ENCODE measurements at places on chromosomes 4 and X. TPM values are rescaled to one million over a fixed set of nuclear protein-coding genes. Genes with fewer than 3 reads are reported as not detected.

- DNase-seq, result no peak
These were observed 18.4 kb downstream of the CPEB2 start for GRCh38 chr4:15020502-15021286.

The GPM6B gene
- 12.0 TPM for total RNA-seq

DNA sequence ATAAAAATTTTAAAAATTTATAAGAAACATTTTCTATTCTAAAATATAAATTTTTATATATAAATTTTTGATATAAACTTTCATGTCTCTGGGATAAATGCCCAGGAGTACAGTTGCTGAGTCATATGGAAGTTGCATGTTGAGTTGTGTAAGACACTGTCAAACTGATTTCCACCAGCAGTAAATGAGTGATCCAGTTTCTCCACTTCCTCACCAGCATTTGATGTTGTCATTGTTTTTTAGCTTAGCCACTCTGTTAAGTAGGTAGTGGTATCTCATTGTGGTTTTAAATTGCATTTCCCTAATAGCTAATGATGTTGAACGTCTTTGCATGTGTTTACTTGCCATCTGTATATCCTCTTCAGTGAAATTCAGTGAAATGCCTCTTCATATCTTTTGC lies 66.5 kb downstream of the MAMLD1 start:
- no peak for DNase-seq

DNA sequence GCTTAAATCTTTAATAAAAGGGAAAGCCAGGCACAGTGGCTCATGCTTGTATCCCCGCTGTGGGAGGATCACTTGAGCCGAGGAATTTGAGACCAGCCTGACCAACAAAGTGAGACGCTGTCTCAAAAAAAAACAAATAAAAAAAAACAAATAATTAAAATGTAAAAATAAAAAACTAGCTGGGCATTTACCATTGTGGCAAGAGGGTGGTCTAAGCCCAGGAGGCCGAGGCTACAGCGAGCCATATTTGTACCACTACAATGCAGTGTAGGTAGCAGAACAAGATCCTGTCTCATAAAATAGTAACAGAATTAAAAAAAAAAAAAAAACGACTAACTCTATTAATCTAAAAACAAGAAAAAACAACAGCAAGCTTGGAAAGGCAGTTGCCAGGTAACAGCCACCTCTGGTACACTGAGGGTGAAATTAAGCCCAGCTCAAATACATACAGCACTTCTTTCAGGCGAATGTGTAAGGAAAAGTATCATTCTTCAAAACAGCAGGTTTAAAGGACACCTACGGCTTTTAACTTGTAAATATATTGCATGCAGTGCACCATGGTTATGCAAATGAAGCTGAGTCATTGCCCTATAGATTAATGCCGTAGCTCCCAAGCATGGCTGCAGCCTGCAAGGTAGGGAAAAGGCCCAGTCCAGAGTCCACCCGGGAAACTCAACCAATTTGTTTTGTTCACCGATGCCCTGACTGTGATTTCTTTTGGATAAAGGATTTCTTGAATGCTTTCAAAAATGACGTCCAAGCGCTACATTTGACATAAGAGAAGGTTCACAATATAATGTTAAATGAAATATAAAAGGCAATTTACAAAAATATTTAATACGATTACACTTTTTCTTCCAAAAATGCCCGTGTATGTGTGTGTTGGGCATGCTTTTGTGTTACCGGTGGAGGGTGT lies 14.5 kb upstream of the TXLNG start:
- no peak for DNase-seq

- no peak for DNase-seq
These were observed 279.6 kb upstream of the PITX2 start for GRCh38 chr4:110902500-110902899.

The NLRP2B gene
- total RNA-seq, result not detected

The UGT2B11 gene
- not detected for total RNA-seq

GRCh38 chr4:5883916-5884315 lies 9.0 kb downstream of the CRMP1 start:
- DNase-seq, result no peak

DNA sequence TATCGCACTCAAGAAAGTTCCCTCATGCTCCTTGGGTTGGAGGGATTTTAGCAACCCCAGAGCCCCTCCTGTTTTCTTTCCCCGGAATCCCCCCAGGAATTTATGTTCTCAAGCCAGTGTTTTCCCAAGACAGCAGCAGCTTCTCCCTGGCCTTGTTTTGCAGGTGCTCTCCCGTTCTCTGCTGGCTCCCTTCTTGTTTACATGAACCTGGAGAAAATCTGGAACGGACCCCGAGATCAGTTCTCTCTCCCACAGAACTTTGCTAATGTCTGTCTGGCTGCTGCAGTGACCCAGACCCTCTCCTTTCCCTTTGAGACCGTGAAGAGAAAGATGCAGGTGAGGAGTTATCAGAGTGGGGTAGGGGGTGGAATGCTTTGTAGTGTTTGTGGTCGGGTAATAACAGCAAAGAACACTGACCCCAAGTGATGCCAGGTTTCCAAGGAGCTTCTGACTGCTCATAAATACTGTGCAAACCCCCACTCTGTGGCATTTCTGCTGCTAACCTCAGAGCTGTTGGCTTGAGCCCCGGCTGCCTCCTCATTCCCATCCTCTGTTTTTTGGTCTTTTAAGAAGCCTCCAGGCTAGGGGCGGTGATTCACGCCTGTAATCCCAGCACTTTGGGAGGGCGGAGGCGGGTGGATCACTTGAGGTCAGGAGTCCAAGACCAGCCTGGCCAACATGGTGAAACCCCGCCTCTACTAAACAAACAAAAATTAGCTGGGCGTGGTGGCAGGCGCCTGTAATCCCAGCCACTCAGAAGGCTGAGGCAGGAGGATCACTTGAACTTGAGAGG lies 11.1 kb downstream of the SLC25A43 start:
- DNase-seq, result no peak

GRCh38 chrX:38206036-38206435 lies 14.6 kb downstream of the SRPX start:
- DNase-seq, result no peak

The ESX1 gene
- not detected for total RNA-seq

The MAOB gene
- total RNA-seq, result 89.0 TPM

- DNase-seq, result no peak
These were observed 42.8 kb upstream of the KLHL34 start for GRCh38 chrX:21700967-21701366.

GRCh38 chr4:156336511-156336910 lies 382.8 kb upstream of the CTSO start:
- DNase-seq, result no peak

GRCh38 chr4:8341691-8342090 lies 72.1 kb downstream of the HTRA3 start:
- DNase-seq, result peak; percentile 85

The FREM3 gene
- total RNA-seq, result 0.23 TPM

- no peak for DNase-seq
These were observed 199.4 kb downstream of the PRDM5 start for GRCh38 chr4:120723105-120723504.

DNA sequence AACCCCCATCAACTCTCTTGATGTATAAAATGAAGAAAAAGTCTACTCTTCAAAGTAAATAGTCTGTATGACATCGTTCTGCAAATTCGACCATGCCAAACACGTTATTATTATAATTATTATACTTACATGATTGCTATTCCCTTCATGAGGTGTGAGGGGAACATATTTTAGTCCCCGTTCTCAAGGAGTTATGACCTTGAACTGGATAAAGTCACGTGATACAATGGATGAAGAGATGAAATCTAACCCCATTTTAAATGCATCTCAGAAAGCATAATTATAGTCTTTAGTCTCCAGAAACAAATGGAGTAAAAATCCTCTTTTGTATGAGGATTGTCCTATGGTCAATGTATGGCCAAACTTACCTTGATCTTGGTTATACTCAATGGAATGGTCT lies 250.3 kb downstream of the HS3ST1 start:
- DNase-seq, result no peak

GRCh38 chrX:28589046-28589445 lies 1.8 kb downstream of the IL1RAPL1 start:
- DNase-seq, result no peak

- DNase-seq, result no peak
These were observed 139.1 kb downstream of the MAB21L2 start for GRCh38 chr4:150720973-150721518.

The TRIM75 gene
- total RNA-seq, result not detected

GRCh38 chr4:26217961-26218676 lies 102.7 kb upstream of the RBPJ start:
- DNase-seq, result peak; percentile 21

DNA sequence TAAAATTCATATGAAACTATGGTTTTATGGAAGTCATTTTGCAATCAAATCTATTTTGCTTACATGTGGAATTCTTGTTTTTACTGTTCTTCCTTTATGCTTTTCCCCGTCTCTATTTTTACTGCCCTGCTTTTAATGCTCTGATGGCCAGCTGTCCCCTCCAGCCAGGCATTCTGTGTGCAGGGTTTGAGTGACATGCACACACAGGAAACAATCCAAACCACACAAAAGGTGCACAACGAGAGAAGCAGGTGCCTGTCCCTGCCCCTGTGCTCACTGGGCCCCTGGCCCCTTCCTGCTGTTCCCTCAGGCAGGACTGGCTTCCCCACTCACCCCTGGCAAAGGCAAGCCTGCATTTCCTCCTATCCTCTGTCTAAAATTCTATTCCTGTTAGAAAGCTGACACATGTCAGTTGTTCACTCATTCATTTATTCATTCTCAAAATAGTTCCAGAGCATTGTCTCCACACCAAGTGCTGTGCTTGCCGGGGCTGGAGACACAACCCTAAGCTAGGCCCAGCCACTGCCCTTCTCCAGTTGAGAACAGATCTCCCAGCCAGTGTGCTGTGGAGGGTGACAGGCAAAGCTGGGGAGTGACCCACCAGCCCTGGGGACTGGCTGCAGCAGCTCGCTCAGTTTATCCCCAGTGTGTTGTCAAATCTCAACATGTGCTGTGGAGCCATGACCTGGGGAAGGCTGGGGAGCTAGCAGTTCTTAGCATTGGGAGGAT lies 346.3 kb downstream of the FBXW7 start:
- no peak for DNase-seq

DNA sequence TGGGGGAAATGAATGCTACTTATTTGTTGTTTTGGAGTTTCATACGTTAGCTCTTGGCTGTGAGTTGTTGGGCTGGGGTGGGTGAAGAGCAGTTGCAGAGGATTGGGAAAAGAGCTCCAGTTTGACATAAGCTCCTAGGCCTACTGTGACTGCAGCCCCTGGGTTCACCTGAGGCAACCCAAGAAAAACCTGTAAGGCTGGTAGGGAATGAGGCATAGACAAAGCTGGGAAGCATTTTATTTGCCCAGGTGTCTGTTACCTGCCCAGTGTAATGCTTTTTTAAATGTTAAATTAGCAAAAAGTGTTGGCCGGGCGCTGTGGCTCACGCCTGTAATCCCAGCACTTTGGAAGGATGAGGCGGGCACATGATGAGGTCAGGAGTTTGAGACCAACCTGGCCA lies 160.0 kb downstream of the FHIP1A start:
- no peak for DNase-seq

The KLKB1 gene
- total RNA-seq, result 0.93 TPM

DNA sequence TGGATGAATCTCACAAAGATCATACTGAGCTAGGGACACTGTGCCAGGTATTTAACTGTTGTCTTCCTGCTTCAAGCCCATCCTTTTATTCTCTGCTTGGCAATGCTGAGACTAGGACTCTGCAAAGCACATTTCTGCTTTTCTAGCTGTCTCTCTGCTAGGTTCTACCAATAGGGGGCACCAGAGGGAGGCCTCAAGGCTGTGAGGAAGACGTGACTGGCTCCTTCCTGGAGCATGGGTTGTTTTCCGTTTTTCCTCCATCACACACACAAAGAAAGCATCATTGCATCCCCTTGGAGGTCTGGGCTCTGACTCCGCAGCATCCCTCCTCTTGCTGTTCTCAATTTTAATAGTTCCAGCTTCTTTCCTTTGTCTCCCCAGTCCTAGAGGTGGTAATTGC lies 10.9 kb upstream of the DCTD start:
- no peak for DNase-seq

- no peak for DNase-seq
These were observed 31.5 kb upstream of the LNX1 start for GRCh38 chr4:53622739-53623151.

The UBE2D3 gene
- total RNA-seq, result 260 TPM

GRCh38 chrX:113726466-113726865 lies 857.4 kb upstream of the HTR2C start:
- DNase-seq, result no peak

The WFS1 gene
- total RNA-seq, result 63.0 TPM

DNA sequence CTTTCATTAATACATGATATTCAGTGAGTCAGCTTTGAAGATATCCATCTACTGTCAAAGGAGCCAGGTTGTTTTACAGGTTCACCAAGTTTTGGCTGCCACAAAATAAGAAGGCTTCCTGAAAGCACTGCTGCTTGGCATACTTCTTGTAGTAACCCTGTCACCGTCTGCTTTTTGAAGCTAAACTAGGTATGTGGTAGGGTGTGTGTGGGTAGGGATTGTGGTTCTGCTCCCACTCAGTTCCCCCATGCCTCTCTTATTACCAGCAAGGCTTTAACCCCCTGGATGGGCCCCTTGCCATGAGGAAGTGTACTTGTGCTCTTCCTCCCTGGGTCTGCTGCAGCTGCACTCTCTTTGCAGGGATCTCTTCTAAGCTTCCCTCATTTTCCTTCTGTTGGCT lies 191.2 kb downstream of the BANK1 start:
- no peak for DNase-seq

DNA sequence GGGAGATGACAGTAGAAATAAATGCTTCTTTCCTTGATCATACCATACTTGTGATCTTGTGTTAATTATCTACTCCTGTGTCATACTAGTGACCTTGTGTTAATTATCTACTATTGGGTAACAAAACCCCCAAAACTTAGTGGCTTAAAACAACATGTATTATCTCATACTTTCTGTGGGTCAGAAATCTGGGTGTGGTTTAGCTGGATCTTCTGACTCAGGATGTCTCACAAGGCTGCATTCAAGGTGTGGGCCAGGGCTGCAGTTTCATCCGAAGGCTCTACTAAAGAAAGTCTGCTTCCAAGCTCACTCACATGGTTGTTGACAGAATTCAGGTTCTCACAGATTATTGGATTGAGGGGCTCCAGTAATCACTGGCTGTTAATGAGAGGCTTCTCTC lies 70.3 kb upstream of the NDP start:
- DNase-seq, result no peak

The CT45A1 gene
- total RNA-seq, result not detected

GRCh38 chr4:42306221-42307109 lies 90.8 kb upstream of the SHISA3 start:
- DNase-seq, result peak; percentile 65

GRCh38 chr4:120037411-120037810 lies 29.2 kb downstream of the MAD2L1 start:
- DNase-seq, result no peak

DNA sequence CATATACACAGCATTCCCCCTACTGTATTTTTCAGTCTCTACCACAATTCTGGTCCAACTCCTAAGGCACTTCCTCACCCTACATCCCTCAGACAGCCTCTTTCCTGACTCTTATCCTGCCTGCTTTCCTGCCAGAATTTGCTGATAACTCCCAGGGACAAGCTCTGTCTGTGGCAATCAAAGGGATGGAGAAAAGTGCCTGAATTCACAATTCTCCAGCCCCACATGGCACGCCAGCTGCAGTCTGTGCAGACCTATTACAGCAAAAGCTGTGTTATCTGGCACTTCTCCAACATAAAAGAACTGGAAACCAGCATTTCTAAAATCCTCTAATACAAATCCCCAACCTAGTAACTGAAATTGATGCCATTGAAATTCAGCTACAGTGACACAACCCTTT lies 404.8 kb downstream of the KLHL13 start:
- peak; percentile 9 for DNase-seq

Data from right cardiac atrium (tissue), 5 donors.